CD4-positive, alpha-beta T cell treated with Interleukin-17A for 1 hour (primary cell): ENCODE measurements at places on chromosomes 1 and 21.

DNA sequence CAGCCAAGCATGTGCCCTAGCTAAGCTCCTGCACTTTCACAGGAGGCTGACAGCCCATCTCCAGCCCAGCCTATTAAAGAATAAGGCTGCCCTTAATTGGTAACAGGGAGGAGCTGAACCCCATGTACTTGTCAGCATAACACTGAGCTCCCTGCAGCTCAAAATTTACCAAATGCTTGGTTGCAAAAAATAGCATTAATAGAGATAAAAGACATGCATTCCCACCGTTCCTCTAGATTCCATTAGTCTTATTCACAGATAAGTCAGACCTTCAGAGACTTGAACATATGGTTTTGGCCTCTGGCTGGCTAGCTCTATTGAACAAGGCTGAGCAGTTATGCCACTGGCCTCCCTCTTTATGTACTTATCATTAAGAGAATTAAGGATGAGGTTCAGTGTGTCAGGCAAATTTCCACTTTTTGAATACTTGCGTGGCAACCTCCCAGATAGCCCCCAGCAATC, 29.2 kb downstream of the OLFML3 start:
- no peak for DNase-seq

DNA sequence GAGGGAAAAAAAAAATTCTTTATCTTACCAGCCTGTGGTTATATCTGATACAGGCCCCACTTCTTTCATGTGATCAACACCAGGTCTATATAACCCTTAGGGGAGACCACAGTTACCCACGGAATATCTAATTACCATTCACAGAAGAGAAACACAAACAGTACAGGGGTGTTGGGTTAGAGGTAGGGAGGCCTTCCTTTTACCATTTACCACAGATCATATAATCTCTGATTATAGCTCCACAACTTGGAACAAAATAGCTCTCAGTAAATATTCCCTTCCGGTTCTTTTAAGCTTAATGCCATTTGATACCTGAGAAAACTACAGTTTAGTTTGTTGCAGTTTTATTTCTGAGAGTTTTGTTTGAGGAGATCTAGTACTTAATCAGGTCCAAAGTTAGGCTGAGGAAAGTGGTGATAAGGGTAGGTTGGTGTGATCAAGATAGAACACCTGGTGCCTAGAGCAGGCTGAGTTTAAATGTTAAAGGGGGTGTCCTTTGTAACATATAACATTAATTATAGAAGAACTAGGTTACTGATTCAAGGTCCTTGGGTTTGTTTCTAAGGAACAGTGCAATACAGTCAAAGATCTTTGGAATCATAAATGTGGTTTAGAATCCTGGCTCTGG, 14.1 kb downstream of the EPB41 start:
- DNase-seq = peak; percentile 51

GRCh38 chr1:8742022-8742924, 75.2 kb downstream of the RERE start:
- DNase-seq = no peak

DNA sequence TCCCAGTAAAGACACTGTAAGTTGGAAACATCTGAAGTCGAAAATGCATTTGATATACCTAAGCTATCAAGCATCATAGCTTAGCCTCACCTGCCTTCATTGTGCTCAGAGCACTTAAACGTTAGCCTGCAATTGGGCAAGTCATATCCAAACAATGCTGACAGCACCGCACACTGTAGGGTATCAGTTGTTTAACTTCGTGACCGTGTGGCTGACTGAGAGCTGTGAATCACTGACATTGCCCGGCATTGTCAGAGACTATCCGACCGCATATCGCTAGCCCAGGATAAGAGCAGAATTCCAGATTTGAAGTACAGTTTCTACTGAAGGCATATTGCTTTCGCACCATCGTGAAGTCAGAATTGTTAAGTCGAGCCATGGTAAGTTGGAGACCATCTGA, 41.5 kb downstream of the GALNT2 start:
- no peak for DNase-seq

DNA sequence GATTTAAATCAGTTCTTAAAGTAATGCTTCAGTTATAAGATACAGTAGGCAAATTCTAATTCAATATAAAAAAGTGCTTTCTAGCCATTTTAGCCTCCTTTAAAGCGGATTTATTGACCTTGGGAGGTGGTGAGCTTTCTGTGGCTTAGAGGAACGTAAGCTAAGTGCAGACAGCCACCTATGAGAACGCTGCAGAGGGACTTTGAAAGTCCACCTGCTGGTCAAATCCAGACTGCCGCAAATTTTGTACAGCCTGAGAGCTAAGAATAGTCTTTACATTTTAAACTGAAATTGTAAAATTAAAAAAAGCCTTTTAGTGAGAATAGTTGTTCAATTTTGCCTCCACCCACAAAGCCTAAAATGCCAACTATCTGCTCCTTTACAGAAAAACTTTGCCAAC, 67.0 kb upstream of the SSX2IP start:
- no peak for DNase-seq

DNA sequence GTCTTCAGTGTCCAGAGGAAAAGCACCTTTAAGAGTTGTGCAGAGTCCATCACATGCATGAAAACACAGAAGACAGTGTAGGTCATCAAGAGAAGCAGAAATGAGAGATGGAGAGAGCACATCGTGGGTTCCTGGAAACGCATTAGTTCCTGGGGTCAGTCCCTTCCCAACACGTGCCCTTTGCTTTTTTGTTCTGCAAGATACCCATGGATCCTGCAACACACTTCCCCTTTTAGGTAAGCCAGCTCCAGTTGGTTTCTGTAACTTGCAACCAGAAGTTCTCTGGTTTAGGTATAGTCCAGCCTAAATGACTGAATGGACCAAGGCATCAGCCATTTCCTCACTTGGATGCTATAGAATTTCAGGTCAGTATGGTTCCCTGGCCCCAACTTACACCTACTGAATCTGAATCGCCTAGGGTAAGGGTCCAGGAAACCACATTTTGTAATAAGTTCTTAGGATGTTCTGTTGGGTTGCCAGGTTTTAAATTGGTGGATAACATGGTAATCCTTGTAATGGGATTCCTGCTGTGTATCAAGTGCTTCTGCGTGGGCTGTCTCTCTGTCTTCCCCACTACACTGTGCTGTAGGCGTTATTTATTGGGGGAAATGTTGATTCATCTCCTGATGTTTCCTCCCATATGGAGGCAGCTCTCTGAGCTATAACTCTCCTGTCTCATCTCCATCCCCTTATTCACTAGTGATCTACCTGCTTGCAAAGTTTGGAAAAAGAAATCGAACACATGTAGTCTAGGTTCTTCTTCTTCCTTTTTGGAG, 230.6 kb downstream of the TNR start:
- DNase-seq = no peak

DNA sequence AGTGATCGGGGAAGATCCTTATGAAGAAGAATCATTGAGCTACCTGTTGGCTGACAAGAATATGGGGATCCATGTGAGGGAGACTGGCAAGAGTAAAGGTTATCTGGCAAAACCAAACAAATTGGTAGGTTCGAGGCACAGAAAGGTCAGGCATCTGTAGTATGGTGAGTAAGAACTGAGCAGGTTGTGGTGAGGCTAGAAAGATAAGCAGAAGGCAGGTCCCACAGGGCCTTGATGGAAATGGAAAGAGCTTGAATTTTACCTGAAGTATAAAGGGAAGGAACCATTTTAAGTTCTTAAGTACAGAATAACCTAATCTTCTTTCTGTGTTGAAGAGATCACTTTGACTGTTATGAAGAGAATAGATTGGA, 11.1 kb downstream of the PTPRC start:
- peak; percentile 61 for DNase-seq

DNA sequence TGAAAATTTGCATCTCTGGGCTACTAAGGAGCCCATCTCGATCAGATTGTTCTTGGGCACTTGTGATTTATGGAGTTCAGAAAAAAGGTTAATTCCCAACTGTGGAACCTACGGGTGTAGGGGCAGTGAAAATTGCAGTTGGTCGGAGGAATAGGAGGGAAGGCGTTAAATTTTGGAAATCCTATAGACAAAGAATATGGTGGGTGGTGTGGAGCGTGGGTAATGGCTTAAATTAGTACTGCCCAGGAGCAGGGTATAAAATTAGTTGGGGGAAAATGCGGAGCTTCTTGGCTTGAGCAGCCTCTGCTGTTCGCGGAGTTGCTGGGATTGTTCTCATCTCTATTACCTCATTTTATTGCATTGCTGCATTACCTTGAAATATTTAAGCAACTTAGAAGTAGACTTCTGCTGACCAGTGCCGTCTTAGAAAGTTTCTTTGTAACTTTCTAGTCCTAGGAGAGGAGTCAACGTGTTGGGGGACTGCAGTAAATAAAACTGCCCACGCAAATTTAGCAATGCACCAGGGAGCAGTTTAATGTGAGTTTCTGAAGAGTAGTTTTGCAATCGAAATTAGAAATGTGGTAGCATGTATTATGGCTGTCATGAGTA, 514 bp downstream of the S1PR1 start:
- peak; percentile 42 for DNase-seq

GRCh38 chr1:19460535-19461219, 24.7 kb downstream of the CAPZB start:
- no peak for DNase-seq

DNA sequence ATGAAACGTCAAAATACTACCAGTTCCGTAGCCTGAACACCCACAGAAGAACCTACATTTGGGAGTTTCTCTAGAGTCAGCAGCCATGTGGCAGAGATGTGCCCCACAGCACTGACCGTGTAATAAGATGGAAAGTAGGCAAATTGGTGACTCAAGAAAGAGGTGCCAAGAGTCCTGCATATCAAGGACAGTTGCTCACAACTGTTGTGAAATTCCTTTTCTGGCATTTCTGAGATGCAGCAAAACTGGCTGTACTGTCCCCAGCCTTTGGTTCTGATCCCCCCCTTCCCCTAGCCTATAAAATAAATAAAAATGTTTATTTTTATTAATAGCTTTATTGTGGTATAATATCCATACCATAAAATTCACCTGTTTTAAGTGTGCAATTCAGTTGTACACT, 324.0 kb downstream of the PCP4 start:
- no peak for DNase-seq

DNA sequence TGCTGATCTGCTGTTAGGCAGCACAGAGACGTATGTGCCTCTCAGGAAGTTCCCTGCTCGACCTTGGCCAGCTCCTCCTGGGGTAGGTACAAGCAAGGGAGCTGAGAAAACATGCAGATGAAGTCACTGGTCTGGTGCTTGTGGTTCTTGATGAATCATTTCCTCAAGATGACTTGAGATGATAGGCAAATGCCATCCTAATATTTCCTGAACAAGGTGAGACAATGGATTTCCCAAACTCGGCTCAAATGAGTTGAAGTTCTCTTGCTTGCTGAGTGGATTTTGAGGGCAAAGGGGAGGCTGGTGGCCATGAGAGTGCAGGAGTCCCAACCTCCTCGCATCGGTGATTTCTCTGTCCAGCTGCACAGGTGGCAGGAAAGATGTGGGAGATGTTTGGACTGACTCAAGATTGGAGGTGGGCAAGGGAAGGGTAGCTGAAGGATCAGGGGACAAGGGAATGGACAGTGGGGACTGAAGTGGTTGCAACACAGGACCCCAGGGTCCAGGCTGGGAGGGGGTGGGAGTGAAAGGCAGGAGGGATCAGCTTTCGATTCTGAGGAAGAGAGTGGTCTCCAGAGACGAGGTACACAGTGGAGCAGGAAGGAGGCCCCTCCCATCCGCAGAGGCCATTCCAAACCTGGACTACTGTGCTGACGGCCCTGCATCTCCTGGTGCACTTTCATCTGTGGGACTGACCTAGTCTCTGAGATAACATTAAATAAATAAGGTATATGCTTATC, 63.9 kb downstream of the CAPN2 start:
- DNase-seq = peak; percentile 30

DNA sequence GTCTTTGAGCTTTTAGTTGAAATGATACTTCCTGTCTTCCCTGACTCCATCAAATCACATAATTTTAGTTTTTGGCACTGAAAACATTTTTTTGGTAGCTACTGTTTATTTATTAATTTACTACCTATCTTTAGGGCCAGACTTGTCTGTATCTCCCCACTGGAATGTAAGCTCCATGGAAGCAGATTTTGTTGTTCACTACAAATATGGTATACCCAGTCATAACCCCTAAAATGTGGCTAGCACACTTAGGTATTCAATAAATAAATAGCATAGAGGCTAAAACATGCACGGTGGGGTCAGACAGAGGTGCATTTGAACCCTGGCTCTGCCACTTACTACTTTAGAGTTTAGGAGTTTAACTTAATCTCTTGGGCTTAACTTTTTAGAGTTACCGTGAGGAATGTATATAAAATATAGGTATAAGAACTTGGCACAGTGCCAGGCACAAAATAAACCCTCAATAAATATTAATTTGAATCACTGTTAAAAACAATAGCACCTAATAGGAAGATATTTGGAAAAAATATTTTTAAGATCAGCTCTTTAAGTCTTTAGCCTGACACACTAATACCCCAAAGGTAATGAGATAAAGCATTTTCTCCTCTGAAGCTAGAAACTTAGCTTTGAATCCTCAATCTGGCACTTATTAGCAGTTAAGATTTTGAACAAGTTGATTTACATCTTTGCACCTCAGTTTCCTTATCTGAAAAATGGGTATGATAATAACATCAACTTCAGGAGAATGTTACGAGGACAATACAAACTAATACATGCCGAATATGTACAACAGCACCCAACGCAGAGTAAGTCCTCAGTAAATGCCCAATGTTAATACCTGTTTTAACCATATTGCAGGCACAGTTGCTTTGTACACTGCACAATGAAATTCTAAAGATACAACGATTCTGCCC, 59.6 kb upstream of the HP1BP3 start:
- no peak for DNase-seq

DNA sequence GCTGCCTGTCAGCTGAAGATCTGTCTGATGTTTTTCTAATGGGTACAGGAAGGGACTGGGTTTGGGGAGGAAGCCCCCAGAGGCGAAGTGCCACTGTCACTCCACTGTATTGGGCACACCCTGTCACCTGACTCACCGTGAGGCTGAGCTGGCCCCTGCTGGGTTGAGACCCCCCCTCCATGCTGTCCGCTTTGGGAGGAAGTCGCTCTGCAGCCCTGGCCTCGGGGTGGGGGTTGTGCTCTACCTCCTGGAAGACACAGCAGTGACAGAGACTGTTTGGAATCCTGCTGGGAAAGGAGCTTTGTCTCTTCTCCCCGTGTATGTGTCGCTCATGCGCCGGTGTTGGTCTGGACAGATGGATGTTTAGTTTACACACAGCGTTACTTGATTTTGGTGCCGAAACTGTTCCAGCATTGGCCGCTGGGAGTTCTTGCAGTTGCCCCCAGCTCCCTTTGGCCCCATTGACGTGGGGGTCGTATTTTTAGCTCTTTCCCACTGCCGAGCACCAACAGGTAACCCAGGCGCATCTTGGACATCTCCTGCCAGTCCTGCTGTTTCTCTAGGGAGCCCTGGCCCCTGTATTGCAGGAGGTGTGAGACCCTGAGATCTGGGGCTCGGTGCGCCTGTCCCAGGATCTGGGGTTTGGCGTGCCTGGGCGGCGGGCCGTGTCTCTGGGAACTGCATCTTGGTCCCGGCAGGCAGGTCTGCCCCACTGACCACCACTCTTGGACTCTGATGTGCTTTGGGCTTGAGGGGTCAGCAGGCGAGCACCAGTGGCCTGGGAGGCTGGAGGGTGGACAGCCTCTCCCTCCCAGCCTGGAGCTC, 30.3 kb downstream of the SLX9 start:
- DNase-seq = no peak

- DNase-seq = no peak
Observed at GRCh38 chr1:206682111-206682510, 2.6 kb upstream of the MAPKAPK2 start.

GRCh38 chr21:41236352-41236973, 68.5 kb downstream of the BACE2 start:
- DNase-seq = no peak
